Stimulated activated CD8-positive, alpha-beta memory T cell treated with anti-CD3 and anti-CD28 coated beads, Interleukin-4, amount 100 ng/mL, for 1 hour (primary cell): ENCODE measurements at places on chromosomes 16 and 17.

GRCh38 chr16:12155235-12155634 lies 178.7 kb downstream of the SNX29 start:
- DNase-seq, result no peak

DNA sequence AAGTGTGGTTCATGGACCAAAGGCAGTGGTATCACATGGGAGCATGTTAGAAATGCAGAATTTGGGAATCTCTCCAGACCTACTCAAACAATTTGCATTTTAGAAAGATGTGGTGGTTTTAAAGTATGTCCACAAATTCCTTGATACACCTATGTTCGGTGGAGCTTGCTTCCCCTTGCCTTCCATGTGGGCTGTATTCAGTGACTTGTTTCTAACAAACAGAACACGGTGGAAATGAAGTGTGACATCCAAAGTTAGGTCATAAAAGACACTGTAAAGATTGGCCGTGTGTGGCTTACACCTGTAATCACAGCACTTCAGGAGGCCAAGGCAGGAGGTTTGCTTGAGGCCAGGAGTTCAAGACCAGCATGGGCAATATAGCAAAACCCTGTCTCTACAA lies 16.7 kb downstream of the COQ7 start:
- no peak for DNase-seq

GRCh38 chr17:36993227-36993626 lies 44.5 kb downstream of the AATF start:
- DNase-seq, result no peak

DNA sequence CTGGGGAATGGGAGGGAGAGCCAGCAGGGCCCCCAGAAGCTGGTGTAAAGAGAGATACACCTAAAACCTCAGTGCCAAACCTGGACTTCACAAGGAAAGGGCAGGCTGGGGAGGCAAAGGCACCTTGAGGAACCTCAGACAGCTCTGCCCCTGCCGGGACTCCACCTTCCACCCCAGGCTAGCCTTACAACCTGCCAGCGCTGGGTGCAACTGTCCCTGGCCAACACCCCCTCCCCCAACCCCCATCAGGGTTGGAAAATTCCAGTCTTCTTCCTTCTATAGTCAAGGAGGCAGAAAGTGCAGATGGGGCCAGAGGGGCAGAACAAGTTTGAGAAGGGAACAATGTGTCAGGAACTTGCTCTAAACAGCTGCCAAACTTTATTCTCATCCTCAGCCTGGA lies 2.2 kb downstream of the YBX2 start:
- no peak for DNase-seq

GRCh38 chr17:51461578-51462004 lies 201.2 kb downstream of the UTP18 start:
- DNase-seq, result peak; percentile 10

DNA sequence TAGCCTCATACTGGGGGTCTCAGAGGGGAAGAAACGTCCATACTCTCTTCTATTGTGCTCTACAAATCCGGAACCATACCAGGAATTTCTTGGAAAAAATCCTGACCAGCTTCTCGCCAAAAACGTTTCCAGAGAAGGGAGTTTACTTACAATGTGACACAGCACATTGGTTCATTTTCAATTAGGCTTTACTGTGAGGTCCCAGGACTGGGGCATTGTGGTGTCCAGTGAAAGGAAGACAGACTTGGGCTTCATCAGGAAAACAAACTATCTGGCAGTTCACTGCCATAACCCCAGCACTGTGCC lies 14.7 kb downstream of the MPP2 start:
- DNase-seq, result no peak

DNA sequence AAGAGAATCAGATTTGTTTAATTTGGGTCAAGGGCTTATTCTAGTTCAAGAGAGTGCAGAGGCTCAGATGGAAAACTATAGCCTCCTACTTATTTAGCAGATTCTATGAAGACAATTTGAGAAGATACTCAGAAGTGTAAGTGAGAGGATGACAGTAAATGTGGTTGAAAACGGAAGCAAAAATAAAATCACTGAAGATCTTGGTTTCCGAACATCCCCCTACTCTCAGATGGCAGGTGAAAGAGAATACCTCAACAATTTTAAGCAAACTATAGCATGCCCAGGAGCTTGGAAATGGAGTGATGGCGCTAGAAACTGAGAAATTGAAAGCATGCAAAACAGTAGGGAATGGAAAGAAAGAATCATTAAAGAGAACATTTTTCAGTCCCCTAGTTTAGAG lies 705.5 kb upstream of the CDH8 start:
- DNase-seq, result no peak

DNA sequence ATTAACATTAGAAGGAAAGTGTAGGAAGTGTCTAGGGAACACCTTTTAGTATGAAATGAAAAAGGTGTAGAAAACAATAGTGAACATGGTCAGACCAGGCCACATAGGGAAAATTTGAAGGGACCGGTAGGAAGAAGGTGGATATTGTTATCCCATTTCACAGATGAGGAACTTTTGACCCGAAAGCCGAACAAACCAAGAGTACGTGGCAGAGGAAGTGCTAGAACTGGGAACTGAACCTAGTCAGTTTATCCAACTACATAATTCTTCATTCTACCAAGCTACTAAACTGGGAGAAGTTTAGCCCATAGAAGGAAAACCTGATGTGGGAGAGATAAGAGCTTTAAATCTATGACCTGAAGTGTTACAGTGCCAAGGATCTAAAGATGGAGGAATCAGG lies 43.2 kb downstream of the YPEL2 start:
- DNase-seq, result no peak

DNA sequence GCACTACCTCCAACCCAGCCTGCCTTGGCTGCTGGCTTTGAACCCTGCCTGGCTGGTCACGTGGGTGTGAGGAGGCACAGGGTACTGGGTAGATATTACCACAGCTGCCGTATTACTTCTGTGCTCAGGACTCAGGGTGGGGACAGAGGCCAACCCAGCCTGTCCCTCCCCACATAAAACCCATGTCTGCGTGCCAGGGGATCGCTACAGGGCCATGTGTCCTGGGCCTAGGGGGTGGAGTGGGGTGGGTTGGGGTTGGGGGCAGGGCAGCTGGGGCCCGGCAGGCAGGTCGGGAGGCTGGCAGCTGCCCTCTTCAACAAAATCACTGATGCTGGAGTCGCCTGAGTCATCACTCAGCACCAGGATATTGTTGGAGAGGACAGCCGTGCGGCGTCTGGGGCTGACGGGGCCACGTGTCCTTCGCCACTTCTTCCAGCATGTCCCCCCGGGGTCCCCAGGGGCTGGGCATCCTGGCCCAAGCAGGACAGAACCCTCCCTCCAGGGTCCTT lies 39.7 kb upstream of the PVALEF start:
- no peak for DNase-seq

DNA sequence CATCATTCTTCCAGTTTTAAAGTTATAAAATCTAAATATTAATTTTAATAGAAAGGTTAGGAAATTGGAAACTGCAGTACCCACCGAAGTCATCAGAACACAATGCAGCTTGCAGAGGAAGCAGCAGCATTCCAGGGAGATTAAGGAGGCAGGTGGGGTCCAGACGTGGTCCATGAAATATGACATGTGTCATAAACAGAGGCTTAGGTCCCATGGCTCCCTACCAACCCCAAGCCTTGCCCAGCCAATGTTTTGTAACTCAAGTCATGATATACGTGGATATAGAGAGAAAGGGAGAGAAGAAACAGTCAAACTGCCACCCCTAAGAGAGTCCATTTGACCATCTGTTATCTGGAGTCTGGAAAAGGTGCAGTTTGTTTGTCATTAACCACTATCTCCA lies 670.0 kb downstream of the TOX3 start:
- no peak for DNase-seq

DNA sequence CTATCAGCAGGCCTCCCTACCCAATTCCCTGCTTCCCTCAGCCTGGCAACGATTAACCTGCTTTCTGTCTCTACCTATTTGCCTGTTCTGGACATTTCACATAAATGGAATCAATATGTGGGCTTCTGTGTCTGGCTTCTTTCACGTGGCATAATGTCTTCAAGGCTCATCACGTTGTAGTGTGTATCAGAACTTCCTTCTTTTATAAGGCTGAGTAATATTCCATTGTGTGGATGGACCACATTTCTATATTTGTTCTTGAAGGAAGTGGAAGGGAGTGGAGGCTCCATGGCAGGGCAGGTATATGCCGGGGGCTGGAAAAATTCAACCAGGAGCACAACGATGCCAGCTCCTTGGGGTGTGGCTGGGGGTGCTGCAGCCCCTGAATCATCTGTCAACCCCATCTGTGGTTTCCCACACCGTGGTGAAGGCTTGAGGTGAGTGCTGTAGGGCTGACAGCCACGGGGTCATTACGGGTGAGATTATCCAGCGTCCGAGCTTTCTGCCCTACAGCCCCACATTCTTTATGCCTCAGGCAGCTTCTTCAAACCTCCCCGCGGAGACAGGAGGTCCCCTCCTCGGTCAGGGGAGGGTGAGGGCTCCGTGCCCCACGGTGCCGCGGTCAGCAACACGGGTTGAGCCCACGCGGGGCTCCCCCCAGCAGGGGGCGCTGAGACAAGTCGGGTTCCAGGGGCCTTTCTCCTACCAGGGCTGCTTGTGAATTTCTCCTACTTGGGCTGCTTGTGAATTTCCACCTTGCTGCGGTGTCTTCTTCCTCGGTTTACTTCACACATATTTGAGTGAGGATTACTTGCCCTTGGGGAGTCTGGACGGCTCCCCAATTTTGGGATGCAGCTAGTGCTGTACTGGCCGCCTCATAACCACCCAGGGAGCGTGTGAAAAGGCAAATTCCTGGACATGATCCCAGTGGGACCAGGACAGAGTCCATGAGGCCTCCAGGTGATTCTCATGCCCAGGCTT lies 18.3 kb upstream of the WFIKKN2 start:
- no peak for DNase-seq

GRCh38 chr16:84600343-84601229 lies 17.3 kb downstream of the COTL1 start:
- no peak for DNase-seq

GRCh38 chr17:539766-540165 lies 174.9 kb downstream of the VPS53 start:
- no peak for DNase-seq

GRCh38 chr16:83732536-83732935 lies 75.2 kb upstream of the HSBP1 start:
- no peak for DNase-seq

- no peak for DNase-seq
These were observed 3.0 kb downstream of the CDRT4 start for GRCh38 chr17:15464231-15464985.

DNA sequence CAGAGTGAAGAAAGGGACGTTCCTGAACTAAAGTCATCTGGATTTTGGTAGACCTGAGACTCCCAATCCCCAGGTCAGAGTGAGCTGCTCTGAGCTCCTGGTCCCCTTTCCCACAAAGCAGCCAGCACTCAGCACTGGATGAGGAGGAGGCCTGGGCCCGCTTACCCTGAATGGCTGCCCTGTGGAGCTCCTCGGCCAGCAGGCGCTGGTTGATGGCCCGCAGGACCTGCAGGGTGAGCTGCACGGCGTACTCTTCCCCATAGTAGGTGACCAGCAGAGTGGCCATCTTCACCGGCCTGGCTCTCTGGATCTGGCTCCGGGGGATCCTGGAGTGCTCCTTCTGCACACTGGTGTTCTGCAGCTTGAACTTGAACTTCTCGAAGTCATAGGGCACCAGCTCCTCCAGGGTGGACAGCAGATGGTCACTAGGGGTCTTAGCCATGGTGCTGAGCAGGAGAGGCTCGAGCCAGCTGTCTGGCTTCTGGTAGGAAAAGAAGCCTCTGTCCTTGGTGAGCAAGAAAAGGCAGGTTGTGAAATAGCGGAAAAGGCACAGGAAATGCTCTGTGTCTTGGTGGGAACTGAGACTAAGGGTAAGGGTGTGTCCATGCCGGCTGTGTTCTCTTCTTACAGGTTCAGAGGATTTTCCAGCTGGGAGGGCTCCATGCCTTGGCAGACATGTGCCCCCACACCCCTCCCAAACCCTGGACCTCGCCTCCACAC lies at the start of gene MEFV:
Gene MEFV, minus strand, starts transcription at position 488 of the 720 bp plus-strand sequence. Its CDS starts 46 bp downstream, at position 442.
- no peak for DNase-seq

GRCh38 chr17:20993863-20994778 lies 48.7 kb downstream of the USP22 start:
- no peak for DNase-seq

DNA sequence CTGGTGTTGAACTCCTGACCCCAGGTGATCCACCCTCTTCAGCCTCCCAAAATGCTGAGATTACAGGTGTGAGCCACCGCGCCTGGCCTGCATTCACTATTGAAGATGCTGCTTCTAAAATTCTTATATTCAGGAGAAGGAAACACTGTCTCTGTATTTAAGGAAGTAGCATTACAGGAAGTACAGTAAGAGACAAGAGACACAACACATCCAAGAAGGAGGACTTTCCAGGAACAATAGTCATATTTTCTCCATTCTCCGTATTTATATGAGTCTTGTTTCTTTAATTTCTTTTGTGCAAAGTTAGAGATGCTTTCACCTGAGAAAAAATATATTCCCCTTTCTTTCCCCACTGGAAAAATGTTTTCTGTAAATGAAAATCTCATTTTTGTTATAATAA lies 18.3 kb upstream of the ABCA3 start:
- DNase-seq, result no peak

DNA sequence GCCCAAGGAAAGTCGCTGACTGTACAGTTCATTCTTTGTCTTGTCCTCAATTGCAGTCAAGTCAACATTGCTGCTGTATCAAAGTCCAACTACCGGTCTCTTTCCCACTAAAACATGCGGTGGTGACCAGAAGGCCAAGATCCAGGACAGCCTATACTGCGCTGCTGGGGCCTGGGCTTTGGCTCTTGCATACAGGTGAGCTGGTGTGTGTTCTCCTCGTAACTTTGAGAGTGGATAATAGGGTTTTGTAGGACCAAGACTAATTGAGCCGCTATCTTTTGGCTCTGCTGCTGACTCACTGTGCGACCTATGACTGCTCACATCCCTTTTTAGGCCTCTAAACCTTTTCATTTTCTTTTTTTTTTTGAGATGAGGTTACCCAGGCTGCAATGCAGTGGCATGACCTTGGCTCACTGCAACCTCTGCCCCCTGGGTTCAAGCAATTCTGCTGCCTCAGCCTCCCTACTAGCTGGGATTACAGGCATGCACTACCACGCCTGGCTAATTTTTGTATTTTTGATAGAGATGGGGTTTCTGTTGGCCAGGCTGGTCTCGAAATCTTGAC lies 38.7 kb downstream of the PHKB start:
- DNase-seq, result no peak

GRCh38 chr16:77579351-77579891 lies 142.9 kb upstream of the NUDT7 start:
- no peak for DNase-seq

DNA sequence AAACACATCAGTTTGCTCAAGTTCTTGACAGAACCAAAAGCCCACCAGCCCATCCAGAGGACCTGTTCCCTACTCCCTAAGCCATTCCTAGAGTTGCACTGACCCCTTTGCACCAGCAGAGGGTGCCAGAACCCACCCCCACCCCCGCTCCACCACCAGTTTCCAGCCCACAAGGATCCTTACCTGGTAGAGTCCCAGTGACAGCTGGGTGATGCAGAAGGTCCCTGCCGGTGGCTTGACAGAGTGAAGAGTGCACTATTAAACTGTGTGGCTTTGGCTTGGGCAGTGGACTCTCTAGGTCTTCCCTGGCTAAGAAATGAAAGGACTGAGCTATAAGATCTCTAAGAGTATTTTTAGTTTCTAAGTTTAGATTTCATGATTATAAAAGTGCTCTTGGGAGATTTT lies 73.3 kb upstream of the MTMR4 start:
- peak; percentile 35 for DNase-seq
